MM.1S (cell line): ENCODE measurements at places on chromosomes 1 and 21.

- no peak for DNase-seq
These were observed 592.5 kb downstream of the NPHP4 start for GRCh38 chr1:5399771-5400170.

DNA sequence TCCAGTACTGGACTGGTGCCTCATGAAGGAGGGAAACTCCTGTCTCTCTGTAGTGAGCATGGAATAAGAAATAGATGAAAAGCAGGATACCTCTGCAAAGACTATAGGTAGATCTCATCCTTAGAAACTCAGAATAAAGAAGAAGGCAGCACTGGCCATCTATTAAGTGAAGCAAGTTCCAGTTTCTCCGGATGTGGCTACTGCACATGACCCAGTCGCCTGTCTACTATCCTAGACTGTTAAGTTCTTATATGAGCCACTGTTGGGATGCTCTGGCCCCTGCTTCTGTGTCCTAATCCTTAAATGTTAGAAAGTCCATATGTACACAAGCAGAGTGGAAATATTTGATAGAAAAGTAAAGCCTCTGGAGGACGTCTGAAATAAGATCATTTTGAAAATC, 2.2 kb downstream of the FASLG start:
- DNase-seq: peak; percentile 24

- DNase-seq: no peak
These were observed 50.8 kb upstream of the PODN start for GRCh38 chr1:53011175-53011574.

DNA sequence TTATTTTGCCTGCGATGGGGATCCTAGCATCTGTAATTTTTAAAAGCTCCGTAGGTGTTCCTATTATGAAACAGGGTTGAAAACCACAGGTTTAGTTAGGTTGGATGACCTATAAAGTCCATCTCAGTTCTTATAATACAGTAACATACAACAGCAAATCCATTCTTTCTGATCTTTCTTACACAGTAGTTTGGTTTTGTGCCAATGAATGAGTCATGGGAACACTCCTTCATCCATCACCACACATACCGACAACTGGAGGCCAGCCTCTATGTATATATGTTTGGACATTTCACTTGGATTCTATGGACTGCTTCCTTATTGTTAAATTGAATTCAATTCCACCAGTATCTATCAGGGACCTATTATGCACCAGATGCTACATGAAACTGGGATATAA, 118.4 kb upstream of the L1TD1 start:
- DNase-seq: no peak

GRCh38 chr1:18324246-18324645, 156.5 kb upstream of the KLHDC7A start:
- DNase-seq: no peak

GRCh38 chr1:6001992-6002576, 9.9 kb upstream of the NPHP4 start:
- peak; percentile 45 for DNase-seq
